ENCODE measurements at places on chromosomes 1 and 21.

GRCh38 chr1:21706151-21706835, 37.1 kb upstream of the RAP1GAP start:
- DNase-seq, result no peak

GRCh38 chr1:228162286-228163006, 3.2 kb upstream of the IBA57 start:
- no peak for DNase-seq

DNA sequence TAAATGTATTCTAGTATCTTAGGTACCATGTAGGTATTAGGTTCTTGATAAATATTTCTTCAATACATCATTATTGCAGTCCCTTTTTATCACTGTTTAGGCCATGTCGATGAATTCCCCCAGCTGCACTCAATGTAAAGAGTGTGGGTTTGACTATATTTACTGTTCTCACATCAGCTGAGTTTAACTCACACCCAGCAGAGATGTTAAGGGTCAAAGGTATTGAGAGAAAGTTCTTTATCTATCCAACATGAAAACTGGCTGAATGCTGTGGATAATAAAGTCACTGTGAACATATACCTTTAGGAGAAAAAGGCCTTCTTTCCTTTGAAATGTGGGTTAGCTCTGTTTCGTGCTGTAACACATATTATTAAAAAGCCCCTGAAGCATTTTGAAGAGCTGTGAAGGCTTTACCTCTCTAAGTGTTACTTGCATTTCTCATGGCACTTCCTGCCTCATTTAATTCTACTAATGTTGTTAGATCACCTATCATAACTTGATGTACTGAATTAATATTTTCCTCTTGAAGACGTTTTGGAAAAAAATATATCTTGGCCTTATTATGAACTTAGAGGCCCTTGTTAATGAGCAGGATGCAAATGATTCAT, 19.1 kb upstream of the LYST start:
- no peak for DNase-seq

GRCh38 chr1:155003766-155004351, 1.3 kb downstream of the ZBTB7B start:
- no peak for DNase-seq

DNA sequence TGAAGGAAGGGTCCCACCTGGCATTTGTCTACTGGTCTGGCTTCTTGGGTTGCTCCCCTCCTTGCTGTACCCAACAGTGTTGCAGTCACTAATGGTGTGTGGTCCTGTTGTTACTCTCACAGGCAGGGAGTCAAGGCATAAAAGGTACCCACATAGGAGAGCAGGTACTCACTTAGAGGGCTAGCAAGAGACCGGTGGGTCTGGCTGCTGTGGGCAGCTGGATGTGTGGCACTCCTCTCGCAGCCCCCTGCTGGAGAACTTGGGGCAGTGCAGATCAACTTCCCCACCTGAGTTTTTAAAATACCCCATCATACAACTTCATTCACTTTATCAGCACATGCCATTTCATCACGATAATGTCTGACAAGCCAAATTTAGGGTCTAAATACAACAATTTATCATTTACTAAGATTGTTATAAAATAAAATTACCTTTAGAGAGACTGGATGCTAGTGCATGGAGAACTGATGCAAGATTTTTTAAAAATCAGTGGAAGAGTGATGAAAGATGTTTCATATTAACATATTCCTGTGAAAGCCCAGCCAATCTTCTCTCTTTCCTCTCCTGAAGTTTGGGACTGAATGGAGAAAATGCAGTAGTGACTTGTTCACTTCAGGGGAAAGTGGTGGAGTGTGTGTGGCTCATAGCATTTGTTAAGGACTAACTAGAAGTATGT, 42.8 kb downstream of the ACP6 start:
- peak; percentile 6 for DNase-seq

- no peak for DNase-seq
Measured at GRCh38 chr1:154810571-154810970, 59.5 kb downstream of the KCNN3 start.

DNA sequence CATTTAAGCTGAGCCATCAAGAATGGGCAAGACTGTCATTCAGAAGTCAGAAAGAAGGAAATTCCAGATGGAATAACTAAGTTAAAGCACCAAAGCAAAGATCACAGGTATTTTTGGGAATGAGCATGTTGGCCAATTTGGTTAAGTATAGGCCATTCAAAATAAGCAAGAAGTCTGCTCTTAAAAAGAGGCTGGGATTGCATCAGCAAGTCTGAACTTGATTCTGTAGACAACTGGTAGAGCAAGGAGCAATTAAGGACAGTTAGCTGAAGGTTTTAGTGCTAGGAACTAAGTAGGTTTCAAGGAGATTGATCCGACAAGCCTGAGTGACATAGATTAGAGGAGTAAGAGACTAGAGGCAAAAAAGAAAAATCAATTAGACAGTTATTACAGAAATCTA, 8.4 kb downstream of the ANKRD45 start:
- no peak for DNase-seq

GRCh38 chr1:242605521-242605920, 81.0 kb upstream of the PLD5 start:
- DNase-seq, result no peak

- no peak for DNase-seq
Measured at GRCh38 chr1:197965132-197965840, 48.1 kb downstream of the LHX9 start.

GRCh38 chr1:5850503-5850902, 141.7 kb downstream of the NPHP4 start:
- no peak for DNase-seq

Data from HFF-Myc (cell line).